ENCODE measurements at places on chromosomes 16 and 17. TPM values are rescaled to one million over a fixed set of nuclear protein-coding genes. Genes with fewer than 3 reads are reported as not detected.

DNA sequence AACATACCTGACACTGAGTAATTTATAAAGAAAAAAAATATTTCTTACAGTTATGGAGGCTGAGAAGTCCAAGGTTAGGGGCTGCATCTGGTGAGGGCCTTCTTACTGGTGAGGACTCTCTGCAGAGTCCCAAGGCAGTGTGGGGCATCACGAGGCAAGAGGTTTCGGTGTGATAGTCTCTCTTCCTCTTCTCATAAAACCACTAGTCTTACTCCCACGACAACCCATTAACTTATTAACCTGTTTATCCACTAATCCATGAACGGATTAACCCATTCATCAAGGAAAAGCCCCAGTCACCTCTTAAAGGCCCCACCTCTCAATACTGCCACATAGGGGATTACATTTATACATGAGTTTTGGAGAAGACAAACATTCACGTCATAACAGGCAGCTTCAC is 20.1 kb downstream of the CIITA start:
- no peaks in the 10 kb centered on the region for H3K27me3 ChIP-seq
- no peak overlapping the region for H3K4me3 ChIP-seq
- no peak for DNase-seq
- H3K4me1 ChIP-seq: no peaks in the 10 kb centered on the region
- no peak overlapping the region for H3K27ac ChIP-seq
- no peaks in the 10 kb centered on the region for H3K36me3 ChIP-seq

DNA sequence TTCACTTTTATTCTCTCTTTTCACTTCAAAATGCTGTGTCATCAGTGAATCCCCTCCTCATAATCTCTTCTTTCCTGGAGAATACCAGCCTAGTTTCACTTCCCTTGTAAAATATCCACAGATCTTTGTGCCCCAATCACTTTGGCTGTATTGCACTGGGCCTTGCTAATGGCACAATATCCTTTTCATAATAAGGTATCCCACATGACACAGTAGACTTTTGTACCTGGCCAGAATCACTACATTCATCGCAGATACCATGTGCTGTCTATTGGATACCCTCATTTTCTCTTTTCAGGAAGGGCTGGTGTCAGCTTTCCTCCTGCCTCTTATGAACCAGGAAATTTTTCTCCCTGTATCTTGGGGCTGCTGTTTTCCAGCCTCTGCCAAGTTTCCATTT is 25.7 kb upstream of the TOX3 start:
- H3K27me3 ChIP-seq: no peaks in the 10 kb centered on the region
- no peaks in the 10 kb centered on the region for H3K4me1 ChIP-seq
- no peak overlapping the region for H3K27ac ChIP-seq
- no peak for DNase-seq
- H3K4me3 ChIP-seq: no peak overlapping the region

GRCh38 chr17:66296289-66296725 is 6.1 kb upstream of the PRKCA start:
- no peak overlapping the region for H3K27ac ChIP-seq
- H3K4me1 ChIP-seq: no peaks in the 10 kb centered on the region
- H3K4me3 ChIP-seq: no peak overlapping the region
- H3K36me3 ChIP-seq: no peaks in the 10 kb centered on the region
- H3K27me3 ChIP-seq: no peaks in the 10 kb centered on the region
- no peak for DNase-seq

GRCh38 chr17:19010729-19011505 is 6.4 kb upstream of the FAM83G start:
- DNase-seq: no peak
- peaks cover 11% of the 10 kb centered on the region for H3K27me3 ChIP-seq
- no peaks in the 10 kb centered on the region for H3K4me1 ChIP-seq
- no peak overlapping the region for H3K27ac ChIP-seq
- no peaks in the 10 kb centered on the region for H3K36me3 ChIP-seq

DNA sequence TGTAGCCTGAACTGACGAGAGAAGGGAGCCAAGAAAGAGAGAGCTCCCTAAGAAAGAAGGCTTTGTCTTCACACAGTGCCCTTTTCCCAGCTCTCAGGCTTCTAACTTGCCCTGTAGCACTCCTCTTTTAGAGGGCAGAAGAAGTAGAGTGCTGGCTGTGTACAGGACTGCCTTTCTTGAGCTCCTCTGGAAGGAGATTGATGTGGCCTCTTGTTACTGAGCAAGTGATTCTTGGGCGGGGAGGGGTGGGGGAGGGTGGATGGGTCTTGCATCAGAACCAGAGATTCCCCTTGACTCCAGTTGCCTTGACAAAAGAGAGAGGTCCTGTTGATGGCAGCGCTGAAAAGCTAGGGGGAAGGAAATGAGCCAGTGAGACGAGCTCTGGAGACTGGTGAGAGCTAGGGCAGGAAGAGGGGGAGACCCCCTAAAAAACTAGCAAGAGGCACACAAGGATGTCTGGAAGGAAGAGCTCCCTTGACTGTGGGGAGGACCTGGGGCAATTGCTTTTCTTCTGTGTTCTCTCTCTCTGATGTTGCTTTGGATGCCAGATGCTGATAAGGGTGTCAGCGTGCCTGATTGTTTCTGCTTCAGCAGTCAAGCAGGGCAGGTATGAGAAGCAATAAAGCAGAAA is 18.4 kb downstream of the GPR179 start:
- no peaks in the 10 kb centered on the region for H3K27me3 ChIP-seq
- H3K4me1 ChIP-seq: no peaks in the 10 kb centered on the region
- H3K4me3 ChIP-seq: no peak overlapping the region
- peaks cover 9% of the 10 kb centered on the region for H3K36me3 ChIP-seq
- no peak overlapping the region for H3K27ac ChIP-seq

DNA sequence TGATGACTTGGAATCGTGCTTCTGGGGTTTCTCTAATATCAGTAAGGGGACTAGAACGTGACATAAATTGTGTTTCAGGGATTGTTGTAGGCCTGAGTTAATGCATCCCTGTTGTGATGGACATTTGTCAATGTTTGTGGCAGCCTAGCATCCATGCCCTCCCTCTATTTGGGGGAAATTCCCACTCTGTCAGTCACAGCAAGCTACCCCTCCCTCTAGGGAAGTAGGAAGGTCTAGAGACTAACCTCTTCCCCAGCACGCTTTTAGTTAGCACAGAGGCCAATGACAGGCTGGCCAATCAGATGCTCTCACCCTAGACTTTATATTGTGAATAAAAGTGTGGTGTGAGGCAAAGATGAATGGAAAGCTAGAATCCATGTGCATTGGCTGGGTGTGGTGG is 32.4 kb upstream of the NF1 start:
- peaks cover 4% of the 10 kb centered on the region for H3K4me1 ChIP-seq
- H3K4me3 ChIP-seq: no peak overlapping the region
- DNase-seq: no peak
- no peaks in the 10 kb centered on the region for H3K27me3 ChIP-seq
- no peak overlapping the region for H3K27ac ChIP-seq
- H3K36me3 ChIP-seq: no peaks in the 10 kb centered on the region

The FOXJ1 gene
- 0.23 TPM for total RNA-seq

The GALR2 gene
- total RNA-seq: 0.06 TPM

Measured in SJCRH30 (cell line).